ENCODE measurements at places on chromosomes 6 and 20. TPM values are rescaled to one million over a fixed set of nuclear protein-coding genes. Genes with fewer than 3 reads are reported as not detected.
A peak's percentile ranks its signal among the peaks of the same experiment; 100 is the strongest.

- peak; percentile 48 for DNase-seq
Observed at GRCh38 chr20:47785854-47786764, 828 bp upstream of the SULF2 start.

The EYA4 gene
- not detected for total RNA-seq

The EIF2S2 gene
- total RNA-seq, result 138 TPM

The FAM217A gene
- total RNA-seq, result not detected

The CBLN4 gene
- not detected for total RNA-seq

DNA sequence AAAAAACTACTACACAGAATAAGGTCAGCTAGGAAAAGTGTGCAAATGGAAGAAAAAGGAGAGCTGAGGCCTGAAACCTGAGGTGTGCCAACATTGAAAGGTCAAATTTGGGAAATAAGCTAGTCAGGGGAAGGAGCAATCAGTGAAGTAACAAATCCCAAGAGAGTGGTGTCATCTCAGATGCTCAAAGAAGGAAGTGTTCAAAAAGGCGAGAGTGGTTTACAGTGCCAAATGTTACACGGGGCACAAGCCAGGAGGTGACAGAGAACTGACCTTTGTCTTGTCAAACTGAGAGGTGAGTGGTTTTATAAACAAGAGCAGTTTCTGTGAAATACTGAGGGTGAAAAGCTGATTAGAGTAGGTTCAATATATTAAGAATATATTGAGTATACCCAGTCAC, 83.0 kb upstream of the TCF21 start:
- DNase-seq, result no peak
